ENCODE measurements at places on chromosomes 13 and 19.

DNA sequence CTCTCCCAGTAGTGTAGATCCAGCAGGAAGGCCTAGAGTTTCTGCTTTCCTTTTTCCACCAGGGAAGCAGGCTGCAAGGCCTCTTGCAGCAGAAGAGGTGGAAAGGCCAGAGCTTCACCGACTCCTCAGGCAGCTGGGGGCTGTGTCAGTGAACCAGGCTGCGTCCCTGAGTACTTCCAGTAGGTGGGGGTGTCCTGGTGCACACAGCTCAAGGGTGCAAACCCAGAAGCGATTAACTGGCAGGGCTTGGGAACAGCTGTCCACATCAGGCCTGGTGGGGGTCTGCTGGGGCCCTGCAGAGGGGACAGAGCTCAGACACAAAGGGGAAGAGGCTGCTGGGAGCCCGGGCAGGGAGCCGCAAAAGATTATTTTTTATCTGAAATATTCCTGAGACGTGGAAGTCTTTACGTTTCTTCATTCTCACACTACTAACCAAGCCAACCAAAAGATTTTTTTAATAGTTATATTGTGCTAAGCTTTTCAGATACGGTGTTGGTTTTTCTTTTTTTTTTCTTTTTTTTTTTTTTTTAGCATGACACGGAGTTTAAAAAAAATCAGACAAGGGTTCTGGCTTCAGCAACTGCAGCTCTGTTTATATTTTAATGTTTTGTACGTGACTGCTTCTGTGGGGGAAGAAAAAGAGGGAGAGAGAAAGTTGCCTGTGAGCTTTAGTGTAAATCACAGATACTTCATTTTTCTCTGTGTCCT is 11.0 kb downstream of the TSHZ3 start:
- DNase-seq, result no peak

- DNase-seq, result no peak
Observed at GRCh38 chr13:101572456-101572855, 120.0 kb downstream of the ITGBL1 start.

- DNase-seq, result no peak
Observed at GRCh38 chr13:111347438-111347837, 27.0 kb downstream of the TEX29 start.

DNA sequence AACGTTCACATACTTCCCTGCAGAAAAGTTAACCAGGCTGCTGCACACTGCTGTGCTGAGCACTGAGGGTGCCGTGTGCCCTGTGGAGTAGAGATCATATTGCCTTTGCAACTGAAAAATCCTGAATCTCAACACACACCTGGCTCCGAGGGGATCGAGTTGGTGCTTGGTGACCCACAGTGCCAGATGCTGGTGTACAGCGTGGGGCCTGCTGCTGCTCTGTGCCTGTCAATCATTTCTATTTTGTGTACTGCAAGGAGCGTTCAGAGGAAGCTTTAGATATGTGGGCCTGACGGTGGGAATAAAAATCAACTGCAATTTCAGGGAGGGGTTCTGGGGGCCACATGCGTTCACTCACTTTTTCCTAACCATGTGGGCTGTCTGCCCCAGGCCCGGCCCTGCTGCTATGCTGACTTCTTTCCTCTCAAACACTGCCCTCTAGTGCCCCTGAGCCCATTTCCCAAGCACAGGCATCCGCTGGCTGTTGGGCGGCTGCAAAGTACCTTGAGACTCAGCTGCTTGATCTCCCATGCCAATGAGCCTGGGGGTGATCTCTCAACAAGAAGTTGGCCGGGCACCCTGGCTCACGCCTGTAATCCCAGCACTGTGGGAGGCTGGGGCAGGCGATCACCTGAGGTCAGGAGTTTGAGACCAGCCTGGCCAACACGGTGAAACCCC is 9.7 kb upstream of the LENG8 start:
- DNase-seq, result no peak

DNA sequence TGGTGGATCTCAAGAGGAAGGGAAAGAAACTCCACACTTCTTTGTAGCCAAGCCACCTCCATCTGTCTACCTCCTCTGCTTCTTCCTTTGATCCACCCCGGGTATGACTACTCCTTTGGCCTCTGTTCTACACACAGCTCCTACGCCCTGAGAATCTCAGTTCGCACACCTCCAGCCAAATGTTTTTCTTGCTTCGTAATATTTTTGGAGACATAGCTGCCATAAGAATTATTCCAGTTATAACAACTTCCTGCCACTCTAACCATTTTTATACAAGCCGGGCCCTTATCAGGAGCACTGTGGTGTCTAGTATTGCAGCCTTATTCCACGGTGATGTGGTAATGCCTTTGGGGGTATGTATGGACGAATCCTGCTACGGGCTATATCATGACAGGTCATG is 126.7 kb downstream of the STARD13 start:
- no peak for DNase-seq

GRCh38 chr19:45577111-45577905 is 7.3 kb downstream of the OPA3 start:
- DNase-seq, result no peak

GRCh38 chr19:48946463-48947257 is 8.0 kb upstream of the BAX start:
- DNase-seq, result no peak

DNA sequence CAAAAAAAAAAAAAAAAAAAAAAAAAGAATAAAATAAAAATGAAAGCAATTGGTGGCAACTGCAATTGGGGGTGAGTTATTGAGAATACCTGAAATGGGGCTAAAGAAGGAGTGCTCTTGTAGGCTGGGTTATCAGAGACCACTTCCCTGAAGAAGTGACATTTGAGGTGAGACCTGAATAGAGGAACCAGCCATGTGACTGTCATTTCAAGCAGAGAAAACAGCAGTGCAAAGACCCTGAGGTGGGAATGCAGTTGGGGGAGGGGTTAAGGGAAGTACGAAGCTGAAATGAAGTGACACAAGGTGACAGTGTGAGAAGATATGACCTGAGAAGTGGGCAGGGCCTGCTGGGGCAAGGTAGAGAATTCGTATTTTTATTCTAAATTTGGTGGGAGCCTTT is 4.3 kb upstream of the PALM3 start:
- no peak for DNase-seq

DNA sequence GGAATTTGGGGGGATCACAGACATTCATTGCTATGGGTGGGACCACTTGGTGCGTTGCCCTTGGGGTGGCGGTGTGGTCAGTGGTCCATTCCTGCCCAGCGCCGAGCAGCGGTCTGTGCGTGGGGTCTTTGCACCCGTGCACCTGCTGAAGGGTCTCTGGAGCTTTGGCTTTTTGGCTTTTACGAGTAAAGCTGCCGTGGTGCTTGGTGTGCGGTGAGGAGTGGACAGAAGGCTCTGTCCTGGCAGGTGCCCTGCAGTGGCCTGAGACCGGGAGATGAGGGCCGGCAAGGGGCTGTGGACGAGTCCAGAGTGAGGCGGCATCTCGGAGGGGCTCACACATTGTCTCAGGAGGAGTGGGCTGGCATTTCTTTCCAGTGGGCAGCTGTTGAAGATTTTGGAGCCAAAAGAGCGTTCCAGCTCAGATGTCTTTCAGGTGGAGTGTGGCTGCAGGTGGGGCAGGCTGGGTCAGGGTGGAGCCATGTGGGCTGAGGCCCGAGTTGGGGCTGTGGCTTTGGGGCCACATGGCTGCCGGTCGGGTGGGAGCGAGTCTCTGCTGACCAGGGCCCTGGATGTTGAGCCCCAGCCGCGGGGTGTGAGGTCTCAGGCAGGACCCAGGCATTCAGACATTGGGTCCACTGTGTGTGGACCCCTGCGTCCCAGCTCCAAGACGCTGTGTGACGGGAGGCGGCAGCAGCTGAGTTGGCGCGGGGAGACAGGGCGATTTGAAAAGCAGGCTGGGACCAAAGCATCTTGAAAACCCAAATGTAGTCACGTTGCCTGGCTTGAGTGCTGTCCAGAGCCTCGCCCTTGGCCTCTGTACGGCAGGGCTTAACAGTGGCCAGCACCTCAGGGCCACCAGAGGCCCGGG is 11.7 kb downstream of the GNA11 start:
- DNase-seq, result no peak

DNA sequence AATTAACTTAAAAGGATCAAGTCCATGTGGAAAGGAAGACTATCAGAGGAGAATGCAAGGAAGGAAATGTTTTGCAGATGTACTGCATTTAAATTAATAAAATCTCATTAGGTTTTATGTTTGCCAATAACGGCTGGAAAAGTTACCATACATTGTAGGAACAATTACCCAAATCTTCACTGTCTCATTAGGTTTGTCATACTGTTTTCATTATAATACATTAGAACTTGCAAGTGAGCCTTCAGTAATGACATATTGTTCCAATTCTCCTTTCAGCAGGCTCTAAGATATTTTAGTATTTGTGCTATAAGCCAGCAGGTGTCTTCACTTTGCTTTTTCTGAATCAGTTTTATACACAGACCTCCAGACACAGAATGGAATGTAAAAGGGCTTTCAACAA is 661.6 kb upstream of the KLHL1 start:
- no peak for DNase-seq

- no peak for DNase-seq
Observed at GRCh38 chr13:109941221-109941620, 154.8 kb upstream of the IRS2 start.

- DNase-seq, result peak; percentile 22
Observed at GRCh38 chr19:5826531-5827341, 12.8 kb downstream of the FUT6 start.

- DNase-seq, result no peak
Observed at GRCh38 chr19:273393-273792, 17.8 kb downstream of the PLPP2 start.

- DNase-seq, result no peak
Observed at GRCh38 chr13:50158385-50159165, 143.3 kb downstream of the KCNRG start.

DNA sequence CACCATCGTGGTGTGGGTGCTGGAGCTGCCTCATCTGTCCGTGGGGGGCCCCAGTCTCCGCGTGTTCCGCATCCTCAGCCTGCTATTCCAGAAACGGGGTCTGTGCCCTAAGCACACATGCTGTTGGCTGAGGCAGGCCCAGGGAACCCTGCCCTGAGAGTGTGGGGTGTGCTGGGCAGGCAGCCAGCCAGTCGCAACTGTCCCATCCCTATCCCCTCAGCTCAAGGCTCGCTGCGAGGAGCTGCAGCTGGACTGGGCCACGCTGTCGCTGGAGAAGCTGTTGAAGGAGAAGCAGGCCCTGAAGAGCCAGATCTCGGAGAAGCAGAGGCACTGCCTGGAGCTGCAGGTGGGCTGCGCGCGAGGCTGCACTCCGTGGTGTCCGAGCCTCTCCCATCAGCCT is 21.9 kb downstream of the PLEKHJ1 start:
- DNase-seq, result no peak

DNA sequence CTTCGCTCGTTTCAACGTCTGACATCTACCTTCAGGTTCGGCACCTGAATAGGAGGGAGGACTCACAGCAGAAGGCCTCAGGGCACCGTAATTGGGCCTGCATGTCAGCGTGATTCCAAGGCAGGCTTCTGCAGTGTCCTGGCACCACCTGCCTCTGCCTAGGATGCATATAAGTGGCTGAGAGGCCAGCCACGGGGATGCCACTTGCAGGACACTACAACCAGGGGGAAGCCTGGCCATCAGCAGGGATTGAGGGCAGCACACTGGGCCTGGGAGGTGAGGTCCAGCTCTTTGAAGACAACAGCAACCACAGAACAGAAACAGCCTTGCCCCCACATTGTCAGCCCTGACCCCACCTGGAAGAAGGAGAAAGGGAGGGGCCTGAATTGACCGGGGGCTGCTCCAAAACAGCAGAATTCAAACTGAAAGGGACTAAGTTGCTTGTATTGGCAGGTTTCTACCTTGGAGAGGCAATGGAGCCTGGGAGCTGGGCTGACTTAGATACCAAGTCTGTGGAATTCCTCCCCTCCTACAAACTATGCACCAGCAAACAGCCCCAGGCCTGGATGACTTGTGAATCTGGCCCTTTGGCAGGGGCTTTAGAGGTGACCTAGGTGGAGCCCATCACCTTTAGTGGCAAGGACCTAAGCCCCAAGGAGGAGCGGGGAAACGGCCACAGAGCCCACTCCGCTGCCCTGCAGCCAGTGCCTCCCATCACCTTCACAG is 34.1 kb upstream of the POMP start:
- DNase-seq, result no peak

GRCh38 chr13:91776611-91777193 is 378.3 kb downstream of the GPC5 start:
- DNase-seq, result no peak

DNA sequence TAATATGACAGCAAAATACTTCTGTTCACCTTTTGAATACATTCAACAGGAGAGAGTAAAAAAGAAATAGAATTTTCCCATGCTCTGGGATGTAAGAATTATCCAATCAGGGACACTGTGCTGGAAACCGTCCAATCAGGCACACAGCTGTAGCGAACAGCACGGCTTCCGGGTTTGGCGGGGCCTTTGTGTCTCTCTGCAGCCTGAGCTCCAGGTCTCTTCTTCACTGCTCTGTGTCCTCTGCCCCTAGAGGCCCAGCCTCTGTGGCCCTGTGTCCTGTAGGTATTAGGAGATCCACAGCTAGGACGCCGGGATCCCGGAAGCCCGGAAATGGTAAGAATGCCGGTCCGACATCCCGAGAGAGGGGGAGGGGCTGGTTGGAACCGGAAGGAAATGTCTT is 92.7 kb downstream of the ZNF737 start:
- no peak for DNase-seq

GRCh38 chr13:45119469-45119990 is 780 bp upstream of the GTF2F2 start:
- DNase-seq, result peak; percentile 48

GRCh38 chr19:34276614-34277013 is 22.3 kb downstream of the GARRE1 start:
- DNase-seq, result no peak

- DNase-seq, result no peak
Observed at GRCh38 chr19:57642396-57643046, 9.6 kb downstream of the ZNF211 start.

GRCh38 chr13:40665126-40666044 is 1.1 kb downstream of the FOXO1 start:
- DNase-seq, result peak; percentile 54
